Activated CD4-positive, CD25-positive, alpha-beta regulatory T cell treated with anti-CD3 and anti-CD28 coated beads, Interleukin-2, amount 50 U/mL, for 72 hours (primary cell): ENCODE measurements at places on chromosomes 16 and 17.

DNA sequence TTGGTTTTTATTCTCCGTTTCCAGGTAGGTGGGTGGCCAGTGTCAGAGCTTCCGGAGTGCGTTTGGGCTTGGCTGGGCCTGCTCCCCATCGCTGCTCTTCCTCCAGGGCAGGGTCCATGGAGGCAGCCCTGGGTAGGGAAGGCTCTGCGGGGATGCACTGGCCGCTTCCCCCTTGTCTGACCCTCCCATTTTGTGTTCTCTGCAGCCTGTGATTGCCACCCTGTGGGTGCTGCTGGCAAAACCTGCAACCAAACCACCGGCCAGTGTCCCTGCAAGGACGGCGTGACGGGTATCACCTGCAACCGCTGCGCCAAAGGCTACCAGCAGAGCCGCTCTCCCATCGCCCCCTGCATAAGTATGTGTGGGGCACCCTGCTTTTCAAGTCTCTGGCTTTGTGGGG lies 158.3 kb downstream of the NTN1 start:
- no peak for DNase-seq

GRCh38 chr17:52025236-52025635 lies 133.3 kb downstream of the CA10 start:
- no peak for DNase-seq

DNA sequence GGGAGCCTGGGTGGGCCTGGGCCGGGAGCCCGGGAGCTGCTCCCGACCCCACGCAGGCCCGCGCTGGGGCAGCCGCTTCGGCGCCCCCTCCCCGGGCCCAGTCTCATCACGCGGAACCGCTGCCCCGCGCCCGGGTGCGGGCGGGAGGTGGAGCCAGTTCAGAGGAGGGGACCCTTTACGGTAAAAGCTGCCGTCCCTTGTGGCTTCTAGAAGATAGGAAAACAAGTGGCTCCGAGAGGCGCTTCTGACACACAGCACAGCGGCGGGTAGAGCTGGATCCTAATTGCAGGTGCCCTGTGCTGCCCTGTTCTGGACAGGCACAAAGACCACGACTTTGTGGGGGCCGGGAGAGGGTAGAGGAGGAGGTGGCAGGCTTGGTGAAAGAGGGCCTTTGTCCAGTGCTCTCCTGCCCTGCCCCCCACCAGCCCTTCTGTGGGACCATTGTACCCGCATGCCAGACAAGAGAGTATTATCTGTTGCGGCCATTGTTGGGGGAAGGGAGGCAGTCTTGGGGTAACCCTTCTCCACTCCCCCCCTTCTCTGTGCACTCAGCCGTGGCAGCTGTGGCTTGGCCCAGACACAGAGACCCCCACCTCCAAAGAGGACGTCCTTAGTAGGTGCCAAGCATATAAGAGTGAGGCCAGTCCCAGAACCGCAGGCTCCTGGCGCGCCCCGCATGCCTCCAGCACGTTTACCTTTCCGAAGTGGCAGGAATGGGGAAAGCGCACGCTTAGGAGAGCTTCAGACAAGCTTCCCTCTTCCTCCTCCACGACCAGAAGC lies 736 bp downstream of the CNP start:
- DNase-seq, result peak; percentile 65

DNA sequence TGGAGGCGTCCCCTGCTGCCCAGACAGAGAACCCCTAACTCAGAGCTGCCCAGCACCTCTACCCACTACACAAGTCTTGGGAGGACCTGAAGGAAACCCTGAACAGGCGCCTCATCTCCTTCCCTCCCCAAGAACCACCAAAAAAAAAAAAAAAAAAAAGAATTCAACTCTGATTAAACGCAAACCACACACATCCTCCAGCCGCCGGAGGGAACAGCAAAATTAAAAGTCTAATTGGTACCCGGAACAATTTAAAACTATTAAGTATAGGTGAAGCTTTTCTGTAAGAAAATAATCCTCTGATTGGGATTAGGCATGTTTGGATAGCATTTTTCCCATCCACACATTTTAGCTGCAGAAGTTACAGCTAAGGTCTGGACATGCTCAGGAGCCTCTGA lies 202.7 kb downstream of the ZNF423 start:
- DNase-seq, result no peak

DNA sequence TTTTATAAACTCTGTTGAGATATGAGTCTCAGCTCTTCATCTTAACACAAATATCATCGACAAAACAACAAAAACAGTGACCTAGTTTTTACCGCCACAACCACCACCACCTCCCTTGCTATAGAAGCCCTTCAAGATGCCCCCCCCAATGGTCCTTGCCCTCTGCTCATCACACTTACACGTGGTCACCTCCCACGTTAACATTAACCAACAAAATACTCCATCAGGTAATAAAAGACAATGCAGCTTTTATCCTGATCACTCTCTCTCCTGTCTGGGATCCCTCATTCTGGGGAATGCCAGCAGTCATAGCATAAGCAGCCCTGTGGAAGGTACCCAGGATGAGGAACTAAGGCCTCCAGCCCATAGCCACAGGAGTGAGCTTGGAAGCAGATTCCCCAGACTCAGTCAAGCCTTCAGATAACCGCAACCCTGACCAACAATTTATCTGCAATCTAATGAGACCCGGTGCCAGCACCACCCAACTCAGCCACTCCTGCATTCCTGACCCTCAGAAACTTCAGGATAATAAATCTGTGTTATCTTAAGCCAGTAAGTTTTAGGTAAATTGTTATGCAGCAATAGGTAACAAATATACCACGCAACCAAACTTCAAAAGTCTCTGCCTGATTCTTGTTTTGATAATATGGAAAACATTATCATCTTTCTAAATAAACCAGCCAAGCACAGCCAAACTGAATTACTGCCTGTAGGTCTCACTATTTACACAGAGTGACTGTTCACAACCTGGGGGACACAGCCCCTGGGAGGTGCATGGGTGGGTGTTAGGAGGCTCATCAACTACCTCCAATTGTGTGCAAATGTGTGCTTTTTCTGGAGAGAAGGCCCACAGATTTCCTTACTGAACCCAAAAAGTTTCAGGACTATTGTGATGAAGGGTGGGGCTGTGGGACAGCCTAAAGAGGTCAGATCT lies 6.1 kb downstream of the PECAM1 start:
- no peak for DNase-seq

DNA sequence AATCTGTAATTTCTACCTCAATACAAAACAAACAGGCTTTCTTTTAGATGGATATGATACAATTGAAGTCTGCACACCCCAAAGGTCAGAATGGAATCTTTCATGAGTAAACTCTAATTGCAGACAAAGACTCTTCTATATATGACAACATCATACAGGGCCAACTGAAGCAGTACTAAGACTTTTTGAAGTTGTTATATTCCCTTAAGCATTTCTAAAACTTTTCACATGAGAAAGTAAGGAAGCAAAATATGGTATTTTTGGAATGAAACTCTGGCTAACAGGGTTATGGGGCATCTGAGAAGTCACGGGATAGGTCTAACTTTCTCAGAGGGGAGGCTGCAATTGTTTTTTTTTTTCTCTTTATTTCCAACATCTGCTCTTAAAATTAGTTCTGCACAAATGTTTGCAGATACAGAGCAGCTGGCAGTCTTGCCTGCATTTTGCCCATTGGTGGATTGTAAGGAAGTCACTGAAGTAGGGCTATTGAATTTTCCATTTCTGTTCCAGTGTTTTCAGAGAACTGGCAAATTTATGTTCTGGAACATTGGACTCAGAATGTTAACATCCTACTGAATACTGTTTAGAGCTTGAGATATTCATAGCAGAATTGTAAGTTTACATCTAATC lies 59.1 kb downstream of the SSH2 start:
- no peak for DNase-seq

DNA sequence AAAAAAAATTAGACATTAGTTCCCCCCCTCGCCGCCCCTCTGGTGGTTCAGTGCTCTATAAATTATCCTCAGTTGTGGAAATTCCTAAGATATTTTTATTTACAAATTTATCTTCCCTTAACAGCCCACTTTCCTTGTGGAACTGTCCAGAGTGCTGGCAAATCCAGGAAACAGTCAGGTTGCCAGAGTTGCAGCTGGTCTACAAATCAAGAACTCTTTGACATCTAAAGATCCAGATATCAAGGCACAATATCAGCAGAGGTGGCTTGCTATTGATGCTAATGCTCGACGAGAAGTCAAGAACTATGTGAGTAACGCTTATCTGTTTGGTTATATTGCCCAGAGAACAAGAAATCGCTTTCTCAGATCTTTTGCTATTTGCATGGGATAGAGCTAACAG lies 2.9 kb downstream of the KPNB1 start:
- no peak for DNase-seq

DNA sequence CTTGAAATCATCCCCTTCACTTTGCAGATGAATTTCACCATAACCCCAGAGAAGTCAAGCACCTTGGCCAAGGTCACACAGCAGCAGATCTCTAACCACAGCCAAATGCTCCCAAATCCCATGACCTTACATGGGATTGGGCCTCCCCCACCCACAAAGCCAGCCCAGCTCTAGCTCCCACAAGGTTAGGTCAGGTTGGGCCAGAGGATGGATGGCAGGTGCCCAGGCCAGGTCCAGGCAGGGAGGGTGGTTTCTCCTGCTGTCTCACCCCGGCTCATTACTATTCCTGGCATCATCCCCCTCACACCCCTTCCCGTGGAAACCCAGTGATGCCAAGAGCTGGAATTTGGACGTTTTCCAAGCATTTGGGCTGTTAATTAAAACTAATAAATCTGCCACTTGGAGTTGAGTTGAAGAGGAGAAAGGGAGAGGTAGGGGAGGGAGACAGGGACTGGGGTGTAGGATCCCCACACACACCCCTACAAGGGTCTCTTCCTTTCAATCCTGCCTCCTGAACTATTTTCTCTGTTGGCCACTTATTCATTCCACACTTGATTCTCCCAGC lies 181.6 kb downstream of the TMEM132E start:
- DNase-seq, result peak; percentile 9
